ENCODE measurements at places on chromosomes 3 and 15. TPM values are rescaled to one million over a fixed set of nuclear protein-coding genes. Genes with fewer than 3 reads are reported as not detected.

The SKOR1 gene
- total RNA-seq = 0.27 TPM

The ADCY5 gene
- 8.0 TPM for total RNA-seq

The TNNC1 gene
- 13.7 TPM for total RNA-seq

The THAP10 gene
- total RNA-seq = 2.2 TPM

- H3K4me1 ChIP-seq = no peaks in the 10 kb centered on the region
- no peak overlapping the region for H3K4me3 ChIP-seq
- H3K27ac ChIP-seq = no peak overlapping the region
- H3K27me3 ChIP-seq = peaks cover 49% of the 10 kb centered on the region
Observed at GRCh38 chr3:186509423-186509822, 34.8 kb downstream of the CRYGS start.

- no peak for DNase-seq
- H3K36me3 ChIP-seq = no peaks in the 10 kb centered on the region
- H3K4me1 ChIP-seq = no peaks in the 10 kb centered on the region
- no peak overlapping the region for H3K27ac ChIP-seq
- H3K27me3 ChIP-seq = no peaks in the 10 kb centered on the region
Observed at GRCh38 chr15:43881944-43882343, 55.1 kb downstream of the WDR76 start.

- no peak for DNase-seq
- H3K36me3 ChIP-seq = peaks cover 62% of the 10 kb centered on the region
- H3K27me3 ChIP-seq = no peaks in the 10 kb centered on the region
- peak overlapping the region; percentile 5 for H3K4me3 ChIP-seq
- H3K4me1 ChIP-seq = peaks cover 84% of the 10 kb centered on the region
Observed at GRCh38 chr15:68334661-68335124, 57.1 kb downstream of the FEM1B start.

- no peak overlapping the region for H3K27ac ChIP-seq
- H3K4me3 ChIP-seq = no peak overlapping the region
- H3K4me1 ChIP-seq = no peaks in the 10 kb centered on the region
- H3K27me3 ChIP-seq = no peaks in the 10 kb centered on the region
Observed at GRCh38 chr3:56424885-56425284, 43.4 kb downstream of the ERC2 start.

DNA sequence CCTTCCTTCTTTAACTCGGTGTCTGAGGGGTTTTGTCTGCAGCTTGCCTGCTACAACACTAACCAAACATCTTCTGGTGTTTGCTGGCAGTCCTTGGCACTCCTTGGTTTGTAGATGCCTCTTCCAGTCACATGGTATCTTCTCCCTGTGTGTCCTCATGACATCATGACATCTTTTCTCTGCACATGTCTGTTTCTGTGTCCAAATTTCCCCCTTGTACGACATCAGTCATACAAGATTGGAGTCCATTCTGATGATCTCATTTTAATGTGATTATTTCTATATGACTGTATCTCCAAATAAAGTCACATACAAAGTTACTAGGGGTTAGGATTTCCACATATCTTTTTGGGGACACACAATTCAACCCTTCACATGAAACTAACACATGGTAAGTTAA, 152.3 kb upstream of the LRRN1 start:
- no peak for DNase-seq
- H3K36me3 ChIP-seq = no peaks in the 10 kb centered on the region
- no peak overlapping the region for H3K4me3 ChIP-seq
- H3K27me3 ChIP-seq = no peaks in the 10 kb centered on the region
- H3K27ac ChIP-seq = no peak overlapping the region

The ZNF770 gene
- total RNA-seq = 33.8 TPM

GRCh38 chr3:62587579-62588031, 214.3 kb upstream of the FEZF2 start:
- peaks cover 9% of the 10 kb centered on the region for H3K27me3 ChIP-seq
- no peaks in the 10 kb centered on the region for H3K36me3 ChIP-seq
- no peak overlapping the region for H3K4me3 ChIP-seq

DNA sequence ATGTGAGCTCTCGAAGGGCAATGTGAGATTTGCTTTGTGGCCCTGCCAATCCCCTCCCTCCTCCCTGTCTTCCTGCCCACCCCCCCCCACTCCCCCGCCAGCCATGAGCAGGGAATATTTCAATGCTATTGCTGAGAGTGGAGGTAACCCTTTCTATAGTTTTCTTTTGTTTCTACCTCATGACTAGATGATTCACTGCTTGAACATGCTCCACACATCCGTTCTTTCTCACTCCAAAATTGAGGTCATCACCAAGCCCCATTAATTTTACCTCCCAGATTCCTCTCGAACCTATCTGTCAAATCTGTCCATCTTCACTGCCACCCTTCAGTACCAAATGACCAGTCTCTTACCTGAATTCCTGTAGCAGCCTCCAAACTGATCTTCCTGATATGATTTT, 12.2 kb downstream of the ZNF774 start:
- DNase-seq = no peak
- no peaks in the 10 kb centered on the region for H3K27me3 ChIP-seq
- H3K4me1 ChIP-seq = peaks cover 38% of the 10 kb centered on the region
- H3K36me3 ChIP-seq = peaks cover 4% of the 10 kb centered on the region
- H3K27ac ChIP-seq = peak overlapping the region; percentile 80

- H3K27ac ChIP-seq = no peak overlapping the region
- H3K36me3 ChIP-seq = no peaks in the 10 kb centered on the region
- no peak for DNase-seq
Observed at GRCh38 chr15:94234300-94234699, 2.9 kb downstream of the MCTP2 start.

- no peak overlapping the region for H3K4me3 ChIP-seq
- H3K36me3 ChIP-seq = no peaks in the 10 kb centered on the region
- H3K27ac ChIP-seq = peak overlapping the region; percentile 96
- peaks cover 38% of the 10 kb centered on the region for H3K4me1 ChIP-seq
- no peaks in the 10 kb centered on the region for H3K27me3 ChIP-seq
- DNase-seq = no peak
Observed at GRCh38 chr3:25582242-25582641, 82.5 kb downstream of the TOP2B start.

DNA sequence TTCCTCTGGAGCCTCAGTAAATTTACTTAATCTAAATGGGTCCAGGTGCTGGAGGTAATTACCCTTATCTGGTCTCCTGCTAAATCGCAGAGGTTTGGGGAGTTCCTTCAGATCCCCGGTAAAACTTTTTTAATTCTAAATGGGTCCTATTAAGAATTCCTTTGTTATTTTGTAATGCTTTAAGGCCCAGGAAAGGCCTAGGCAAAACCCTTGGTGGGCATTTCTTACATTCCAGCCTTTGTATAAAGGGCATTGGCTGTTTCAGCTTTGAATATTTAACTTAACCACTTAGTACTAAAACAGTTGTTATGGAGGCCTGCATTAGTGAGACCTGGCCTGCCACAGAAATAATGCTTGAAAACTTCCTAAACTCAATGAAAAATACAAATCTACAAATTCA, 14.9 kb upstream of the ZNF662 start:
- DNase-seq = no peak
- H3K36me3 ChIP-seq = no peaks in the 10 kb centered on the region
- H3K27me3 ChIP-seq = peaks cover 27% of the 10 kb centered on the region
- H3K27ac ChIP-seq = no peak overlapping the region

The EEF1AKMT4 gene
- 4.3 TPM for total RNA-seq

The VGLL3 gene
- 170 TPM for total RNA-seq

DNA sequence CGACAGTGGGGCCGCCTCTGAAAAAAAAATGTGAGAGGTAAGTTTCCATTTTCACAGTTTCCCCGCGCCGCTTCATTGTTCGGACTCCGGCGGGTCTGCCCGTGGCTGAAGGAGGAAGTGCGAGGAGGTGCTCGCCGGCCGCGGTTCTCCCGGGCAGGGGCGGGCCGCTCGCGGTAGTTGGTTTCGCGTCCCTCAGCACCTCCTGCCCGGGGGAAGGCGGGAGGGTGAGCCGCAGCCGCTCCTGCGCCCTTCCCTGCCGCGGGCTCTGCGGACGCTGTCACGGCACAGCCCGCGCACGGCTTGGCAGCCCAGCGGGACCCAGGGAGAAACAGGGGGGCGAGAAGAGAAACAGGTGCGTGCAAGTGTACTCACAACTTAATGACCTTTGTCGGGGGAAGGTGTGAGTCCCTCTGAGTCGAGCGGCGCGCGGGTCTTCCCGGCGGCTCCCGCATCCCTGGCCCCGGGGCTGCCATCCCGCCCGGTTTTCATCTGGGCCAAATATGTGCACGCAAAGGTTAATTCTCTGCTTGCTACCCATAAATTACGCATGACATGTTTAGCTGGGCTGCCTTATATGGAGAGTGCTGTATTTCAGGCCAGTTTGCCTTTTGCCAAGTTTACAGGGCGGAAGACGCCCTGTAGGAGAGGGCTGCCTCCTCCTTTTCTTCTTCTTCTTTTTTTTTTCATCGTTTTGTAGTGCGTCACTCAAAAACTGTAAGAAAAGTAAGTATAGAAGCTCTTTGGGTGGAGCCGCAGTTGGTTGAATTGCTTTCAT, 514 bp downstream of the MBNL1 start:
- DNase-seq = peak; percentile 84
- H3K36me3 ChIP-seq = no peaks in the 10 kb centered on the region
- no peaks in the 10 kb centered on the region for H3K27me3 ChIP-seq
- H3K27ac ChIP-seq = peak overlapping the region; percentile 98

- H3K36me3 ChIP-seq = no peaks in the 10 kb centered on the region
- peak overlapping the region; percentile 81 for H3K27ac ChIP-seq
- DNase-seq = no peak
- H3K27me3 ChIP-seq = no peaks in the 10 kb centered on the region
- H3K4me1 ChIP-seq = peaks cover 24% of the 10 kb centered on the region
Observed at GRCh38 chr3:99910752-99911290, 93.2 kb downstream of the CMSS1 start.

DNA sequence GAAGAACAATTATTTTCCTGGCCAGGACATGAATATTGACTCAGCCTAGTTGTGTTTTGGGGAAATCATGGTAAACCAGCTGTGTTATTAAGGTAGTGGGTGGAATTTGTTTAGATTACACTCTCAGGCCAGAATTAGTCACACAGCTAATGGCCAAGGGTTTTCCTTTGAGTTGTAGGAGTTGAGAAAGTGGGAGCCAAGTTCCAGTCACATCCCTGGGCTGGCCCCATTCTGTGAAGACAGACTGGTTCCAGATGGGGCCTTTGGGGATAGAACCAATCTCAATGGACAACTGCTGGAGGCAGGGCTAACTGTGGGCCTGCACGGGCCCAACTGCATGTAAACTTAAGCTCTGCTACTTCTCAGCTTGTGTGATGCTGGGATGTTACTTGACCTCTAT, 1.4 kb upstream of the RASL12 start:
- peak overlapping the region; percentile 55 for H3K27ac ChIP-seq
- DNase-seq = no peak
- H3K4me3 ChIP-seq = no peak overlapping the region

Measured in chondrocyte (in vitro differentiated cells).